SW 1271 (cell line): ENCODE measurements at places on chromosomes 5 and 9.

DNA sequence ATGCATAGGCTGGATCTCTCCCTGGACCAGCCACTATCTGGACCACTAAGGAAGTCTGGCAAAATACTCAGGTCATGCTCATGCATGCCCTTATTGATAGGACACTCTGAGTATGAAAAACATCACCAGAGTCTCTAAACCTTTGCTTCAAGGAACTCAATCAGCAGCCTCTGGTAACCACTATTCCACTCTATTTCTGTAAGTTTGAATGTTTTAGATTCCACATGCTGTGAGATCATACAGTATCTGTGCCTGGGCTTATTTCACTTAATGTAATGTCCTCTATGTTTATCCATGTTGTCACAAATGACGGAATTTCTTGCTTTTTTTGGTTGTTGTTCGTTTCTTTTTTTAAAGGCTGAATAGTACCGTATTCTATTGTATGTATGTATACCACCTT is 68.3 kb downstream of the TARS1 start:
- DNase-seq, result no peak

DNA sequence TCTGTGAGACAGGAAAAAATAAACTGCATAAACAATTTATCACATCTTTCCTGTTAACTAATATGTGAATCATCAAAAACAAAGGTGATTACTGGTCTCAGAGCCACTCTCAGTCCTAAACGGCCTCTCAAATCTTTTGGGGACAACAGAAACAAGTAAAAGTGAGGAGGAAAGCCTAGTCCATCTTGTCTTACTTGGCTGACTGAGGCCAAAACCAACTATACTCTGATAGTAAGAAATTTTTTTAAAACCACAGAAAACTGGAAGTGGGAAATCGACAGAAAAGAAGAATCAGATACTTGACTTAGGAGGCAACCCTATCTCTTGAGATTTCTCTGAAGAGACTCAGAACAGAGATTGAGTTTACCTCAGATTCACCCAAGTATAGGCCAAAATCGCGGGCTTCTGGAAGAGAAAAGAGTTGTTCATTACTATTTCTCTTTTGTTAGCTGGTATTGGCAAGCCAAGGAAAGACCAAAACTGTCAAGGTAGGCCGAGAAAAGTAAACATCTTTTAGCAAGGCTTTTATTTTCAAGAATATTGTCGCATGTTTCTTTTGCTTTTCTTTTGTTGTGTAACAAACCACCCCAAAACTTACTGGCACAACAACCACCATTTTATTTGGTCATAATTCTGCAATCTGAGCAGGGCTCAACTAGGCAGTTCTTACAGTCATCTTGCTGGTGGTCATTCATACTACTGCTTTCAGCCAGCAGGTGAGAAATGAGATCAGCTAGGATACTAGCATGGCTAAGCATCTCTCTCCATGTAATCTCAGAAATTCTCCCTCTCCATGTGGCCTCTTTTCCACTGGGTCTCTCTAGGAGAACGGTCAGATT is 46.1 kb downstream of the RFX3 start:
- no peak for DNase-seq

DNA sequence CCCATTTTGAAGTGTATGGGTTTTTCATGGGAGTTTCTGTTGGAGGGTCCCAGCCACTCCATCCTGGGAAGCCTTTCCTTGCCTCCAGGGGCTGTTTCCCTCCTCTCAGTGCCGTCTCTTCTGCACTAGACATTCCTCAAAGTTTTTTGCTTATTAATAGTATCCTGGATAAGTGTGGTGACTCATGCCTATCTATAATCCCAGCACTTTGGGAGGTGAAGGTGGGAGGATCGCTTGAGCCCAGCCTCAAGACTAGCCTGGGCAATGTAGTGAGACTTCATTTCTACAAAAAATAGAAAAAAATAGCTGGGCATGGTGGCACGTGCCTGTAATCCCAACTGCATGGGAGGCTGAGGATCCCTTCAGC is 43.1 kb downstream of the RALGPS1 start:
- no peak for DNase-seq

DNA sequence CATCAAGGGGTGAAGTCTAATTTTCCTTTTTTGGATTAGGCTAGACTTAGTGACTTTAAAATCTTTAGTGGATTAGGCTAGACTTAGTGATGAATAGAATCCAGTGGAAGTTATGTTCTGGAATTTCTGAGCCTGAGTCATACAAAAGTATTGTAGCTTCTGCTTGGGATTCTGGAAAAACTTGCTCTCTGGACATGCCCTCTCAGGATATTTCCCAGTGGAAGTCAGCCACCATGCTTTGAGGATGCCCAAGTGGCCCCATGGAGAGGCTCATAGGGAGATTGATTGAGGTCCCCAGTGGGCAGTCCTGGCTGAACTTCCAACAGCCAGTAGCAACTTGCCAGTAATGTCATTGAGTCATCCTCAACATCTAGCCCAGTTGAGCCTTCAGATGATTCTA is 112.4 kb upstream of the PRLR start:
- DNase-seq, result no peak
